Activated CD8-positive, alpha-beta T cell treated with anti-CD3 and anti-CD28 coated beads, Interleukin-2, amount 10 ng/mL, durations not matched to agents 7 days and 5 days (primary cell): ENCODE measurements at places on chromosomes 5 and 9. TPM values are rescaled to one million over a fixed set of nuclear protein-coding genes. Genes with fewer than 3 reads are reported as not detected.

Gene MROH2B
- not detected for total RNA-seq

Gene TRIM52
- 23.2 TPM for total RNA-seq

Gene NPR3
- total RNA-seq: not detected

Gene ANKRD18B
- total RNA-seq: not detected

Gene PTPRD
- total RNA-seq: not detected

- no peak for DNase-seq
Observed at GRCh38 chr5:141363952-141364660, at the start of gene PCDHGA5. TSS of gene PCDHGA5 (plus strand) at chr5:141364162. CDS start at chr5:141364331, 169 bp downstream.

DNA sequence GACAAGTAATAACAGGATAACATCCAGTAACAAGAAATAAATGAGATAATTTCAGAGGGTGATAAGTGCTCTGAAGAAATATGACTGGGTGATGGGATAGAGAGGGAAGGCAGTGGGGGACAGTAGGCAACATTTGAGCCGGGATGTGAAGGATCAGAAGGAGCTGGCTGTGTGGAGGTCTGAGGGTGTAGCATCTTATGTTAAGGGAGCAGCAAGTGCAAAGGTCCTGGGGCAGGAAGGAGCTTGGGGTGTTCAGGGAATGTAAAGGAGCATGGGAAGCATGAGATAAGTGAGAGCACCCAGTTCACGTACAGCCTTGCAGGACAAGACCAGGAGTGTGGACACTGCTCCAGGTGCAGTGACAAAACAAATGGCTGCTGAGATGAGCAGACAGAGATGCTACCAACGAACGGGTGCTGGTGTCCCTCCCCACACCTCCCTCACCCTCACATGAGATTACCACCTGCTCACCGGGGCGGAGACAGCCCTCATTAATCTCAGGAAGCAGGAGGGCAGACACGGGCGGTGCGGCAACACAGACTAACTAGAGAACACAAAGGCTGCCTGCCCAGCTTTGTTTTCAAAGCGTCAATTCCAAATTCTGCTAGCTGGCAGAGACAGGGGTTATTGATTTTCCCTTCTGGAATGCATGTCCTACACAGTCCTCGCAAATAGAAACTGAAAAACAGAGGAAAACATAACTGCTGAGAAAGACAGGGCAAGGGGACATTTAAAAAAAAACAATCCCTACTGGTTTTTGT, 298.1 kb upstream of the PANK3 start:
- no peak for DNase-seq

DNA sequence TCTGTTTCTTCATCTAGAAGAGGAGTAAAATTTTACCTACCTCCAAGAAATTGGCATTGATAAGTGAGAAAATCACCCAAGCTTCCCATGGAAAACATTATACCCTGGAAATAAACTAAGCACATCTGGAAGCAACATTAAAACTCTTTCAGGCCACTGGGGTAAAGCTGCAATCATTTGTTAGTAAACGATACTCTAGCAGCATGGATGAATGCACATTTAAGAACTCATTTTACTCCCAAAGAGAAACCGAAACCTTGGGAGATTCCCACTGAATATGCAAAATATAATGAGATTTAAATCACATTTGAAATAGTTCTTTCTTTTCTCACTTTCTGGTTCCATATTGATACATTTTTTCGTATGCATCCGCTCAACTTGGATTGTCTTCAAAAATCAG, 467.5 kb downstream of the EFNA5 start:
- no peak for DNase-seq

DNA sequence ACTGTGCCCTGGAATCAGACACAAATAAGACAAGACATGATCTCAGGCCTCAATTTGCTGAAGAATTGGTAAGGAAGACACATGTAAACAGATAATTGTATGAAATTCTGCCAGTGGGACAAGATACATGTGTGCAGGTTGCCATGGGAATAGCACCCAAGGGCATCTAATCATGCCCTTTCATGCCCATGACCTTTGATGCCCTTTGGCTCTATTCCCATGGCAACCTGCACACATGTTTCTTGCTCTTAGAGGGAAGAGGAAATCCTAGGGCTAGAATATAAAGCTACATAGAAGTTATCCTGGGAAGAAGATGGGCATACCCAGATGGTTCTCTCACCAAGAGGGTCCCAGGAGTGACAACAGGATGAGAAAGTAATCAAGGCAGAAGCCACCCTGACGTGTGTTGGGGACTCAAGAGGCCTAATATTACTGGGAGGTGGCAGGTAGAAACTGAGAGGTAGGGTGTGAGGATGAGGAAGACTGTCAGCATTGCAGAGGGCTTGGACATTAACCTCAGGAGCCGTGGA, 34.4 kb downstream of the P4HA2 start:
- DNase-seq: peak; percentile 12
